ENCODE measurements at places on chromosomes 12 and 14.

DNA sequence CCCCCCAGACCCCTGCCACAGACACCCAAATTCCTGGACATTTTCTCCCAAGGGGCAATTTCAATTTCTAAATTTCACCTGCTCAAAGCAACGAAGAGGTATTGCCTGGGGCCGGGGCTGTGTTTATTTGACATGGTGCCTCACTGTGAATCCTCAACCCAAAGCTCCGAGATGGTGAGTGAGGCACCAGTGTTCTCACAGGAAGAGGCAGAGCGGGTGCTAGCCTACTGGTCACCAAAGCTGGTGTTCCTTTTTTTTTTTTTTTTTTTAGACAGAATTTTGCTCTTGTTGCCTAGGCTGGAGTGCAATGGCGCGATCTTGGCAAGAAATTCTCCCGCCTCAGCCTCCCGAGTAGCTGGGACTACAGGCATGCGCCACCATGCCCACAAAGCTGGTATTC lies 14.8 kb upstream of the SH2B3 start:
- no peak for DNase-seq

GRCh38 chr14:35342489-35343010 lies 50.4 kb downstream of the PSMA6 start:
- DNase-seq: no peak

GRCh38 chr12:42421844-42422779 lies 96.1 kb downstream of the PPHLN1 start:
- DNase-seq: no peak

DNA sequence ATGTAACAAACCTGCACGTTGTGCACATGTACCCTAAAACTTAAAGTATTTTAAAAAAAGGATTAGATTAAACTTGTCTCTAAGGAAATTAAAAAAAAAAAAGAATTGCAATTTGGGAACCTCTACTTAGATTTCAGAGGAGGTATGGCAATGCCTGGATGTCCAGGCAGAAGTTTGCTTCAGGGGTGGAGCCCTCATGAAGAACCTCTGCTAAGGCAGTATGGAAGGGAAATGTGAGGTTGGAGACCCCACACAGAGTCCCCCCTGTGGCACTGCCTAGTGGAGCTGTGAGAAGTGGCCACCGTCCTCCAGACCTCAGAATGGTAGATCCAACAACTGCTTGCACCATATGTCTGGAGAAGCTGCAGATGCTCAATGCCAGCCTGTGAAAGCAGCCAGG lies 279.6 kb upstream of the CCDC196 start:
- no peak for DNase-seq
